ENCODE measurements at places on chromosomes 5 and 9.

DNA sequence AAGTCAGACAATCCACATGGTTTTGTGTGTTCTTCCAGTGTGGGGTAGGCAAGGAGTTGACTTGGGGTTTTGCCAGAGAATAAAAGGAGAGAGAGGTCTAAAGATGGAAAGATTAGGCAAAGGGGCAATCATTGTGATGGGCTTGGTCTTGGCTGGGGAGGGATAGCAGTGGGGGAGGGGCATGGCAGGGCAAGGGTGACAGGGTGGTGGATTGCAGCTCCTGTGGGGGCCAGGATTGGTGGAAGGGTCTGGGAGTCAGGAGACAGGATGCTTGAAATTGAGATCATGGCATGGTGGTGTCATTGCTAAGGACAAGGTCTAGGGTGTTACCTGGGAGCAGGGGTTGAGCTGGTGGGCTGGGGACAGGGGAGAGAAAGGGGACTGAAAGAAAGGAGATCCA is 57.6 kb downstream of the ZNF618 start:
- DNase-seq, result no peak

- DNase-seq, result peak; percentile 94
Measured at GRCh38 chr5:82334856-82335255, 56.7 kb upstream of the RPS23 start.

- DNase-seq, result no peak
Measured at GRCh38 chr5:103542441-103542840, 20.1 kb downstream of the NUDT12 start.

- peak; percentile 21 for DNase-seq
Measured at GRCh38 chr5:95087816-95088317, 197.0 kb downstream of the MCTP1 start.

DNA sequence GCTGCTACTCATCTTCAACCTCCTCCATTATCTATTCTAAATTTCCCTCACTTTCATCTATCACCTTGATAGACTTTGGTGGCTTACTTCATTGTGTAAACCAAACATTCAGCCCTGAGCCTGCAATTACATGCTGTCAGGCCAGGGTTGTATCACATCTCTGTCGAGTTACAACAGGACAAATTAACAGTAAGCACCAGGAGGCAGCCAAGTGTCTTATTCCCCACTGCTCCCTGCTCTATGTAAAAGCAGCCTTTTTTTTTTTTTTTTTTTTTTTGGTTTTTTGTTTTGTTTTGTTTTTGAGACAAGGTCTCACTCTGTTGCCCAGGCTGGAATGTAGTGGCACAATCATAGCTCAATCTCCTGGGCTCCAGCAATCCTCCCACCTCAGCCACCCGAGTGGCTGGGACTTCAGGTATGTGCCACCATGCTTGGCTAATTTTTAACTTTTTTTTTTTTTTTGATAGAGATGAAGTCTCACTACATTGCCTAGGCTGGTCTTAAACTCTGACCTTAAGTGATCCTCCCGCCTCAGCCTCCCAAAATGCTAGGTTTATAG is 15.2 kb upstream of the ZCCHC9 start:
- no peak for DNase-seq

DNA sequence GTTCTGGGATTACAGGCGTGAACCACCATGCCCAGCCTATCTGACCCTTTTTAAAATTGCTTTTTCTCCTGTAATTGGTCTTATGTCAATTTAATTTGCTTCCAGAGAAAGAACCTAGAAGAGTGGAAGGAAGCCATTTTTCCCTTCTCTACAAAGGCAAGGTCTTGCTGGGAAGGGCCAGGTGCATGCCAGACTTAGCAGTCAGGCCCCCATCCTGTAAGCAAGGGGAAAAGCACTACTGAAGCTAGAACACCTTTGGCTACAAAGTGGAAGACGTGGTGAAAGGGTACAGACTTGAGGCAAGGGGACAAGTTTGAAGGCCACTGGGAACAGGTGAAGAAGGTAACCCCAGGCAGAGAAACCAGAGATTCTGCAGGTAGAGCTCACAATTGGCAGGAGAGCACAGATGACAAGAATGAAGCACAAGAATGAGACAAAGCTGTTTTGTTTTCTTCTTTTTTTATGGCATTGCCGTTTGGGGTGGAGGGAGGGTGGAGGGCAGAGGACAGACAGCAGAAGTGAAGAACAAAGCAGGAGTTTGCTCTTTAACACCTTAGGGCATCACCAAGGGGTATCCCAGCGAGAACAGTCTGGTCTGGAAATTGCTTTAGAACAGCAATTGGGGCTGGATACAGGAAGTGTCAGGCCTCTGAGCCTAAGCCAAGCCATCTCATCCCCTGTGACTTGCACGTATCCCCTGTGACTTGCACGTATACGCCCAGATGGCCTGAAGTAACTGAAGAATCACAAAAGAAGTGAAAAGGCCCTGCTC is 72.9 kb downstream of the SERINC5 start:
- no peak for DNase-seq

DNA sequence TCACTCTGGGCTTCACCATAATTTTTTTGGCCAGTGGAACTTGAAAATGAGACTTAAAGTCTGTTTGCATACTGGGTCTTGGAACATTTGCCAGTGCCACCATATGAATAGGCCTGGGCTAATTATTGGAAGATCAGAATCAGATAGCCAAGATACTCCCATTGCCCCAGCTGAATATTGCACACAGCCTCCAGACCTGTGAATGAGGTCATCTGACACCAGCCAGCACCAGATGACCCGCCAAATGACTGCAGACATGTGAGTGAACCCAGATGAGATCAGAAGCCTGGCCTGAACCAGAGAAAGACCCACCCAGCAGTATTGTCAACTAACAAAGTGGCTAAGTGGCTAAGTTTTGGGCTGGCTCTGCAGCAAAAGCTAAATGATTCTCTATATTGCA is 220.5 kb upstream of the MPDZ start:
- no peak for DNase-seq

DNA sequence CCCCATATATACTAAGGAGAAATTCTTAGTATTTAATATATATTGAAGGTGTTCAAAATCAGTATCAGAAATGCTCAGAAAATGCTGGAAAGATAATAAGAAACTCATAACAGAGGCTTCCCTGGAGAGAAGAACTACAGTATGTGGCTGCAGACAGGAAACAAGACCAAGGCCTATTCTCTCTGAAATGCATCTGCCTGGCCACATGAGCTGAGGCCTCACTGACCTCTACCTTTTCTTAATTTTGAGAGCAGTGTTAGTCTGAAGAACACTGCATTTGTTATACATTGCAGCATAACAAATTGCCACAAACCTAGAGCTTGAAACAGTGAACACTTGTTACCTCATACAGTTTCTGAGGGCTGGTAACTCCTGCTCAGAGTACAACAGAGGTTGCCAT is 133.4 kb upstream of the SPEF2 start:
- no peak for DNase-seq

- DNase-seq, result no peak
Measured at GRCh38 chr9:7901621-7902020, 102.0 kb upstream of the DMAC1 start.

DNA sequence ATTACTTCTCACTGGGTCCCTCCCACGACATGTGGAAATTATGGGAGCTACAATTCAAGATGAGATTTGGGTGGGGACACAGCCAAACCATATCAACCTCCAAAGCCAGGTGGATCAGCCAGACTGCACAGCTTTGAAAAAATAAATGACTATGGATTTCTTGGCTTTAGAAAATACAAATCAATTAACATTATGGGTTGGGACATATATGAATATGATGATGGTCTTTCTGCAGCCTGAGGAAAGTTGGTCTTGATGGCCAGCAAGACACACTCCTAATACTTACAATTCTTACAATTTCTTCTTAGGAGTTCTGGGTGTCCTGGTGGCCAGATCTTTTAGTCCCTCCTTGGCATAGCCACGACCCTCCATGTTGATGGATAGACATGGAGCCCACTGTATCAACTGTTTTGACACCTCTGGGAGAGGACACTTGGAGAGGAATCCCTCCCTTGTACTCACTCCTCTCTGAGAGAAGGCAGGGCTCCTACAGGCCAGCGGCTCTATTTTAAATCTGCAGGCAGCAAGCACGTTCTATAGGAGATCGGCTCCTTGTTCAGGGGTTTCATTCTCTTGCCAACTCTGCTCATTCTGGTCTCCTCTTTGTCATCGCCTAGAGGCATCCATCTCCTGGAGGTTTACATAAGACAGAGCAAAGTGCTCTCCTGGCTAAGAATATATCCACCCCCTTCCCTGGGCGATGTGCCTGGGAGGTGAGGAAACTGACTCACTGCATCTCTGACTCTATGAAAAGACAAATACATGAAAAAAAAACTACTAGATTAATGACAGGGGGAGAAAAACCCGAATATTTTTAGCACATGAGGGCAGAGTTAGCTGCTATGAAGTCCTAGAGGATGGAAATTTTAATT is 145.9 kb downstream of the CARTPT start:
- peak; percentile 92 for DNase-seq

DNA sequence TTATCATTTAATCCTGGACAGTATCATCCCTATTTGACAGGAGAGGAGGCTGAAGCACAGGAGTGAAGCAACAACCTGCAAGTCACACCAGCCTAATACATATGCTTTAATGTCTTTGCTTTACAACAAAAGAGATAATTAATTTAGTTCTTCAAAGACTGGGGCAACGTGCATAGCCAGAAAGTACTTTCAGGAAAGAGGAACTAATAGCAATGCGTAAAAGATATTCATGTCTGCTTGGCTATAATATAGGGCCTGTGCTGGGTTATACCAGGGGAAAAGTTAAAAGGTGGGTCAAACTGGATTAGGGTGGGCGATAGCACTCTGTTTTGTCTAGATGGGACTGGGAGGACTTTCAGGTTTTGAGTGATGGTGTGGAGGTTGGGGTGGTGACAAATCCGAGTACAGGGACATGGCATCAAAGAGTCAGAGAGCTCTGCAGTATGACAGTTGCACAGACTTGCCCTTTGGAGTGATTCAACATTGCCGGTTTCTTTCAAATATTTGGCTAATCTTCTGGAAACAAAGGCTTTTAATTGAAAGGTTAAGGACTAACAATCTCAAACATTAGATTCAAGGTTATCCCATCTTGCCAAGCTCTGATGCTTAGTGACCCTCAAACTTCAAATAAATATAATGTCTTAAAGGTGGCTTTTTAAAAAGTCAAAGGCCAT is 11.9 kb downstream of the DAB2 start:
- no peak for DNase-seq

DNA sequence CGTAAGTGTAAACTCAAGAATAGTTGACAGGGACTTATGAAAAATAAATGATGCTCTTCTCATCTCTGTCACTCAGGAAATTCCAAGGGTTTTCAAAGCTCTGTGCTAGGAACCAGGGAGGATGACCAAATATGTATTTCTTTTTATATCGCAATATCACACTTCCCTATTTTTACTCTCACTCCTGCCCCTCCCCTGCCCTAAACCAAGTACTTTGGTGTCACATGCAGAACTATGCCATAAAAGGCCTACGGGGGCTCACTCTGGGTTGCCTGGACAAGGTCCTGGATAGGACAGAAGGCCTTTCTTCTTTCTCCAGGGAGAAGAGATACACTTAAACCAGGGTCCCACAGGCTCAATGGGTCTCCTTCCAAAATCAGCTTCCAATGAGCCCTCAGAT is 8.3 kb upstream of the RETREG1 start:
- DNase-seq, result no peak

GRCh38 chr9:76603448-76603895 is 144.5 kb downstream of the GCNT1 start:
- DNase-seq, result no peak

Data from fibroblast of skin of left quadriceps (primary cell).